ENCODE measurements at places on chromosomes 4 and X. TPM values are rescaled to one million over a fixed set of nuclear protein-coding genes. Genes with fewer than 3 reads are reported as not detected.
A peak's percentile ranks its signal among the peaks of the same experiment; 100 is the strongest.

BMPR1B gene
- not detected for total RNA-seq

ARSD gene
- 1.6 TPM for total RNA-seq

AKAP17A gene
- 73.0 TPM for total RNA-seq

RAB39B gene
- total RNA-seq, result 12.0 TPM

RBM47 gene
- total RNA-seq, result 1.1 TPM

DNA sequence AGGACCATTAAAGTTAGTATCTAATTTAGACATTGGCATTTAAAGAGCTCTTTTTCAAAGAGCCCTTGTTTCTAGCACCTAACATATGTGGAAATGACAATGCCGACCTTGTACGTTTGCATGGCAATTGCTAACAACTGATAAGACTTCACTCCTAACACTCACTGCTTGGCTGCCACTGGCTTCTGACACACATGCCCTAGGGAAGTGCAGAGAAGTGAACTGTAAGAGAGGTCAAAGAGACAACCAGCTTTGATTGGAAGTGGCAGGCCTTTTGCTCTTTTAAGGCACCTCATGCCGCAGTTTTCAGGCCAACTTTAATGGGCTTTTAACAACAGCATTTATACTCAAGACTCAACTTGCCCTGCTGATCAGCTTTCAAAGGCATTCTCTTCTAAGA, 158.4 kb downstream of the RAB28 start:
- DNase-seq, result no peak

DNA sequence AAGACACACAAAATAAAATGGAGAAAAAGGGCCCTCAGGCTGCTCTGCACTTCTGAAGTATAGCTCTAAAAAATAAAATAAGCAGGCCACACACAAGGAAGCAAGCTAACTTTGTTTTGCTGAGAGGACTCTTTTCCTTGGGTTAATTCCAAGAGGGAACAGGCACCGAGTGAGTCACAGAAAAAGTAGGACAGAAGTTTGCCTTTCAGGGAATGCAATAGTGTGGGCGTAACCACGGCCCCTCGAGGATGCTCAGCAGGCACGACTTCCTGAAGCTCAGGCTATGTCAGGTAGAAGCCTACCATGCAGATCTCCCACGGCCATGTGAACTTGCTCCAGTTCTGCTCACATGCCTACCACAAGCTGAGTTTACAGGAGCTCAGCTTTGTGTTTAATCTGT, 22.1 kb downstream of the PPP1R2C start:
- DNase-seq, result no peak

- no peak for DNase-seq
Measured at GRCh38 chr4:87732033-87732765, 67.2 kb upstream of the IBSP start.

DNA sequence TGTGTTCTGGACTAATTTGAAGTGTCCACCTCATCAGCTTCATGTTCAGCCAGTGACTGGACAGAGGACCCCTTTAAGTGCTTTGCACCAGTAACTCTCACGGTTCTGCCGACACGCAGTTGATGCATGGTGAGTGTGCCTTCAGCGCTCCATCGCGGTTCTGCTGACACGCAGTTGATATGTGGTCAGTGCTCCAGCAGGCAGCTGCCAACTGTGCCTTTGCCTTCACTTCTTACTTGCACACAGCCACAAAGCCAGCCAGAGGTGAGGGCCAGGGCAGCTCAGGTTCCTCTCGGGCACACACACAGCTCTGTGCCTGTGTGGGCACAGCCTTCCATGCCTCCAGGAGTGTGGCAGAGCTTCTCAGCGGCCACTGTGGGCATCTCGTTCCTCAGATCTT, 12.4 kb downstream of the NKX1-1 start:
- DNase-seq, result no peak

DNA sequence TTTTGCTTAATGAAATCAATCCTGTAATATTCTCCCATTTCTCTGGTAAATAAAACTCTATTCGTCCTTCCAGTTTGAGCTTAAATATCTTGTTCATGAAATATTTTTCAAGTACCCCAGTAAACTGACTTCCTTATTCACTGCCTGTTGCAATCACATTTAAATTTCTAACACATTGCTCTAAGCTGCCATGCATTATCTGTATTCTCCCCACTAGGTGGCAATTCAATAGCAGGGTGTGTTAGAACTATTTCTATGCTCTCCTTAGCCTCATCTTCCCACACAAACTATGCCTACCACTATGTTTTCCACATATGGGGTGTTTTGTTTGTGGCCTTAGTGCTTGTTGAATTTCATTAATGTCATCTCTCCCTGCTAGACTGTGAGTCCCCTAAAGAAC, 377.1 kb upstream of the HS3ST1 start:
- no peak for DNase-seq

- DNase-seq, result no peak
Measured at GRCh38 chrX:122087341-122087740, 1039.9 kb downstream of the GLUD2 start.

GRCh38 chrX:42869659-42870476, 91.9 kb upstream of the PPP1R2C start:
- peak; percentile 5 for DNase-seq

DNA sequence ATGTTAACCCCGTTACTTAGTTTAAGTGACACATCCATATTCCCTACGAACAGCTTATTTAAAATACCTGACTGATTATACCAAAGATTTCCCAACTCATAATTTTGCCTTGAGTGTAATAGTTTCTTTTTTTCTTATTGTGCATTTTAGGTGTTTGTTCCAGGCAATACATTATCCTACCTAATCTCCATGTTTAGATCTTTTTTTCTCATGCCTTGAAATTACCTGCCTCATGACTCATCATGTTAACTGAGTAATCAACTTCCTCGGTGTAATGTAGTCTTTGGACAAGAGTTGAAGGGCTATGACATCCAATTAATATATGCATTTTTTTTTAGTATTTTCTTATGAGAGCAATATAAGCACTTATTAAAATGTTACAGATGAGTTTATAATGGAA, 228.7 kb upstream of the ANKRD50 start:
- DNase-seq, result no peak

All from CD8-positive, alpha-beta memory T cell (primary cell).